Esophagus mucosa (tissue), 1 donor: ENCODE measurements at places on chromosomes 4 and X.

GRCh38 chr4:55398461-55398860, 2.7 kb downstream of the TMEM165 start:
- ATAC-seq, result peak; percentile 10

DNA sequence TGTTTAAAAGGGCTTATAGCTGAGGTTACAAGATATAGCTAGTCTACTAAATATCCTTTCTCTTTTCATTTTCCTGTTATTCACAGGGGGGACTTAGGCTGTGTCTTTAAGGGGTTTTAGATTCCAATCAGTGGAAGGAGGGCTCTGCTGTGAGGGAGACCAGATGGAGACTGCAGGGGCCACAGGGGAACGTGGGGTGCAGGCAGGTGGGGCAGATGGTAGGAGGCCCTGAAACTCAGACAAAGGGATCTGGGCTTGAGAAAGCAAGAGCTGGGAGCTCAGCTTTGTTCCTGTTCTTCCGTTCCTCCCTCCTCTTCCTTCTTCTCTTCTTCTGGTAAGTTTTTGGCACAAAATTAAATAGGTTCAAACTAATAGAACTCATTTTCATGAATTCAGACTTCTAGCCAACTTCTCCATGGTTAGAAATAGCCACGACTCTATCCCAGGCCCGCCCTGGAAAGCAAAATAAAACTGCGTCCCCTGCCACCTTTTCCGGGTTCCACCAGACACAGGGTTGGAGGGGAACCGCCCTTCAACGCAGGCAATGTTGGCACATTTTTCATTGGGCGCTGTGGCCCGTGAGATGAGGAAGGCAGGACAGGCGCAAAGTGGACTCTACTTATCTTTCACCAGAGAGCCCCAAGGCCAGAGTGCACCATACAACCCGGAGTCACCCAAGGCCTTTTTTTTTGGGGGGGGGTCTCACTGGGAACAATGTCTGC, 3.5 kb upstream of the TMSB4X start:
- ATAC-seq, result no peak

GRCh38 chr4:6271206-6271605, 1.6 kb downstream of the WFS1 start:
- no peak for ATAC-seq

DNA sequence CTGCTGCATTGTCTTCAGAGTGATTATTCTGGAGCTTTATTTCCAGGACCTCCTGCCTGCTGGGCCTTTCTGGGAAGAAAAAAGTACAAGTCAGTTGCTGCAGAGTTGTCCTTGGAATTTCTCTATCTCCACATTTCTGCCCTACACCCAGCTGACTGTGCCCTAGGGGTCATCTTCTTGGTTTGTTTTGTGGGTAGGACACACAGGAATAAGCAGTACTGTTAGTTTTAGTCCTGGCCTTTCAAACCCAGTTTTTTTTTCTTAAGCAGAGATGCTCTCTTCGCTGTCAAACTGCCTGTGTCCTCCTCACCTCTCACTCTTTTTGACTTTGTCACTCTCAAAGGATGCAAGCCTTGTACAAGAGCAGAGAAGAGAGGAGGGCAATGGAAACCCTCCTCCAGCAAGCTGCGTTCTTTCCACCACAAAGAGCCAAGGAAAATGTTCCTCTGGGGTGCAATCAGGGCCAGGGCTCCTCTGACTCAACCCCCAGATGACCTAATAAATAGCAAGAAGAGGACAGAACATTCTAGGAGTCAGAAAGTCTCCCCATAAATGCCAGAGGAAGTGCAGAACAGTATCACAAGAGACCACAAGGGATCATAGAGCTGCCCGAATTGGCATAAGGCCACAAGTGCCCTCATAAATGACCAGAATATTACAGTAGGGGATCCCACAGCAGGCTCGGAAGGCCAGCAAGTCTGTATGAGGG, 186.2 kb downstream of the RCHY1 start:
- no peak for ATAC-seq

DNA sequence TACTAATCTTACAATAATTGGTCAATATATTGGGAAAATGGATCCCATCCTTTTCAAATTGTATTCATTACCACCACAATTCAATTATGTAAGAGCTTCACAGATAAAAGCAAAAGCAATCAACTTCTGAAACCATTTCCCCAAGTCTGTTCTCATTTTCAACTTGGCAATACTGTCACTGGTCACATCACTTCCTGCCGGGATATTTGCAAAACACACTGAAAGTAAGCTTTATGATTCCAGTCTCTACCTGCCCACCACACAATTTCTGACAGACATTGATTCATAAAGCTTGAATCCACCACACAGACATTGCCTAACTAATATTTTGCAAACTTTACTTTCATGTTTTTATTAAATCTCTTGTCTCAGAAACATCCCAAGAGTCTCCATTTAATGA, 53.6 kb downstream of the LIN54 start:
- no peak for ATAC-seq
